DMS53 (cell line): ENCODE measurements at places on chromosomes 7 and 10.

GRCh38 chr10:71073451-71074175 is 138.8 kb upstream of the UNC5B start:
- DNase-seq = no peak

DNA sequence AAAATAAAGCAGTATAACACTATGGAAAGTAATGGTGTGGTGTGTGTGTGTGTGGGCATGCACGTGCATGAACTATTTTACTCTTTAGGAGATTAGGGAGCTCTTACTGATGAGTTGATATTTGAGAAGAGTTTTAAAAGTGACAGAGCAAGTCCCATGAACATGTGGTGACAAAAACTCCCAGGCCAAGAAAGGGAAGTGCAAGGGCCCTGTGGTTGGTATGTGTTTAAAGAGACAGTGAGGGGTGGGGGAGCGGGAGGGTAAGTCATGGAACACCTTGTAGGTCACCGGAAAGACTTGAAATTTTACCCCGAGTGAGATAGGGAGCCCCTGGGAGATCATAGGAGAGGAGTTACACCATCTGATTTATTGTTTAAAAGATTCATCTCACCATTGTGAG is 63.3 kb downstream of the AKR1B1 start:
- DNase-seq = no peak

GRCh38 chr7:28483908-28484605 is 71.7 kb downstream of the CREB5 start:
- no peak for DNase-seq

DNA sequence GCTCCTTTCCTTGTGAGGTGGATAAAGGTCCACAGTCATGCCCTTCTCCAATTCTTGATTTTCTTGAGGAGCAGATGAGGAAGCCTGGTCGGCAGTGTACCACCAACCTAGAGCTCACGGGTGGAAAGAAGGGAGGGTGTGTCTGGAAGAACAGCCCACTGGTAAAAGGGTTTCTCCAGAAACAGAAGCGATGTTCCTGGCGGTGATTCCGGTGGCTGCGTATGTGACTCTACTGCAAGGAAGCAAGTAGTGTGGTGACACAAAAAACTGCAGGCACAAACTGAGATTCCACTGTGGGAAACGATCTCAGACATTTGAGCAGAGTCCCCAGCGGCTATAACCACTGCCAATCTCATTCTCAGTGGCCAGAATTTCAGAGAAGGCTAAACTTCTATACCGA is 65.9 kb upstream of the ATP6V0A4 start:
- DNase-seq = no peak

GRCh38 chr7:25313526-25313925 is 85.2 kb upstream of the NPVF start:
- no peak for DNase-seq

- no peak for DNase-seq
These were observed 33.9 kb downstream of the STRIP2 start for GRCh38 chr7:129468087-129468486.

- DNase-seq = no peak
These were observed 110.3 kb downstream of the ZNF248 start for GRCh38 chr10:37747081-37747480.

- DNase-seq = no peak
These were observed 158.9 kb upstream of the ASAH2 start for GRCh38 chr10:50410066-50410811.

- DNase-seq = no peak
These were observed 174.3 kb upstream of the FAM3C start for GRCh38 chr7:121570365-121570764.

DNA sequence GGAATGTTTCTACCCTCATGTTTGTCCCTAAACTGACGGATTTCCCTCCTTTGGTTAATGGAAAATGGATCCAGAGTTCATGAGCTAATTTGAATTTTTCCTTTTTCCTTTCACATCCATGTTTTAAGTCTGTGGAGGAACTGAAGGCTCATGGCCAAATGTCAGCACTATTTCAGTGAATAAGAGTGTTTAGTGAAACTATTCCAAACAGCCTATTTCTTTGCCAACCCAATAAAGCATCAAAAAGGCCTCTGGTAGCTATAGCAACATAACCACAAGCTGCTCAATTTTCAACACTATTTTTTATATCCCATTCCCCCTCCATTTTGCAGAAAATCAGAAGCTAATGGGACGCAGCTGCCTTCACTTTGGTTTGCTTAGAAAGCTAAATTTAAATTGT is 1454.1 kb downstream of the GATA3 start:
- DNase-seq = no peak

DNA sequence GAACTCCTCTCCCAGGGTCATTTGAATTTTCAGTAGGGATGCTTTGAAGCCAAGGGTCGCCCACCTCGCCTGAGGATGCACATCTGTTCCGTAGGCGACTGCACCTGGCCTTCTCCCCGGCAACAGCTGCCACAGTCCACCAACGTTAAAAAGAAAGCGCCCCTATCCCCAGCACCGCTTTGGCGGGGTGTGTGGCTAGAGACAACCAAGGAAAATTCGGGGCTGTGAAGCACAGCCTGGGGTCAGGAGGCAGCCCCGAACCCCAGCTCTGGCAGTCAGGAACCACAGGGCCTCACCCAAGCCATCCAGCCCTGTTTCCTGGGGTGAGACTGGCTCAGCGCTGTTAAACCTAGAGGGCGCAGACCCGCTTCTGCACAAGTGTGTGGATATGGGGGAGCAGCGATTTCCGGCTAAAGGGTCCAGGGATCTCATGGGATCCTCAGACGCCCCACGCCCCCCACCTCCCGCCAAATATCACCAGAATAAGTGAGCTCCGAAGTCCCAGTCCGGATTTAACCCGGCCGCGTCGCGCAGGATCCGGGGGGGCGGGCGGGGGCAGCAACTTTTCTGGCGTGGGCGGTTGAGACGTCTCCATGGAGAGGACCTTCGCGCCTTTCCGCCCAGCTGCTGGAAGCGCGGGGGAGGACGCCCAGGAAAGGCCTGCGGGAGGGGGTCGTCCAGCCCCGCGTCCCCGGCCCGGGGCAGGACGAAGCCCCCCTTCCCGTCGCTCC is 822 bp downstream of the ZC3HAV1L start:
- peak; percentile 68 for DNase-seq

- no peak for DNase-seq
These were observed 102.1 kb downstream of the EBF3 start for GRCh38 chr10:129861776-129862531.

- DNase-seq = no peak
These were observed 5.7 kb upstream of the FAM241B start for GRCh38 chr10:69624245-69624786.

GRCh38 chr10:99595236-99595635 is 25.0 kb downstream of the SLC25A28 start:
- DNase-seq = no peak

- no peak for DNase-seq
These were observed 94.3 kb upstream of the IL6 start for GRCh38 chr7:22632674-22633073.

- no peak for DNase-seq
These were observed 59.0 kb upstream of the RAB18 start for GRCh38 chr10:27445070-27445469.

GRCh38 chr7:27068259-27068658 is 27.5 kb downstream of the HOXA1 start:
- DNase-seq = no peak

GRCh38 chr10:131654471-131655087 is 246.2 kb upstream of the PPP2R2D start:
- DNase-seq = no peak

DNA sequence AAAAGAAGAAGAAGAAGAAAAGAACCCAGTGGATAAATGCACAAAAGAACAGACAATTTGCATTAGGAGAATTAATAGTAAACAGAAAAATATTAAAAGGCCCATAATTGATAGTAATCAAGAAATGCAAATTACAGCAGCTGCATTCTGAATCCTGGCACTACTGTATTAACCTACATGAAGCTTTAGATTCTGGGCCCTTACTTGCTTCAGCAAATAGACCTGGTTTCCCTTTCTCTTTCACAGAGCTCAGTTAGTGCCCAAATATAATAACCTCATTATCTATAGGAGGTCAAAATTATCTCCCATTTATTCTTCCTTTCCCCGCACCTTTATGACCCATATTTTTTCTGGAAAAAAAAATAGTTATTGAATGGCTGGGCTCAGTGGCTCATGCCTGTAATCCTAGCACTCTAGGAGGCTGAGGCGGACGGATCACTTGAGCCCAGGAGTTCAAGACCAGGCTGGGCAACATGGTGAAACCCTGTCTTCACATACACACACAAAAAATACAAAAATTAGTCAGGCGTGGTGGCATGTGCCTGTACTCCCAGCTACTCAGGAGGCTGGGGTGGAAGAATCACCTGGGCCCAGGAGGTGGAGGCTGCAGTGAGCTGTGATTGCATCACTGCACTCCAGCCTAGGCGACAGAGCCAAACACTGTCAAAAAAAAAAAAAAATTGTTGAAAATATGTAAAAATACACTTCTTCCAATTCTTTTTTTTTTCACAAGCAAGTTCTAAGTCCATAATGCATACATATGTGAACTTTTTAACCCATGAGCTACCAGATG is 36.0 kb upstream of the PIK3AP1 start:
- no peak for DNase-seq

GRCh38 chr7:11341285-11341944 is 367.7 kb downstream of the PHF14 start:
- peak; percentile 78 for DNase-seq

DNA sequence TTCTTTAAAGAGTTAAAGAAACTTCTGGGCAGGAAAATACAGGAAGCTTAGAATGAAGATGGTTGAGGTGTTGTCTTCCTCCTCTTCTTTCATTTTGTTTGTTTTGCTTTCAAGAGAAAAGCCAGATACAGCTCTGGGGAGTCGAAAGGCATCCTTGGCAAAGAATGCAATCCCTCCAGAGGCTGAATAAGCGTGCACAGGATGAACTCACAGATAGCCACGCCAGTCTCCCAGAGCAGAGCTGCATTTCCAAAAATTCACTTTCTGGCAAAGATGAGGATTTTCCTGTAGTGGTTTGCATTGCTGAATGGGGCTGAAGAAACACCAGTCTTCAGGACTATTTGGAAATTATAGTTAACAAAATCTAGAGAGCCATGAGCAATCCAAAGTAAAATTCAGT is 336.4 kb downstream of the NRG3 start:
- DNase-seq = no peak

DNA sequence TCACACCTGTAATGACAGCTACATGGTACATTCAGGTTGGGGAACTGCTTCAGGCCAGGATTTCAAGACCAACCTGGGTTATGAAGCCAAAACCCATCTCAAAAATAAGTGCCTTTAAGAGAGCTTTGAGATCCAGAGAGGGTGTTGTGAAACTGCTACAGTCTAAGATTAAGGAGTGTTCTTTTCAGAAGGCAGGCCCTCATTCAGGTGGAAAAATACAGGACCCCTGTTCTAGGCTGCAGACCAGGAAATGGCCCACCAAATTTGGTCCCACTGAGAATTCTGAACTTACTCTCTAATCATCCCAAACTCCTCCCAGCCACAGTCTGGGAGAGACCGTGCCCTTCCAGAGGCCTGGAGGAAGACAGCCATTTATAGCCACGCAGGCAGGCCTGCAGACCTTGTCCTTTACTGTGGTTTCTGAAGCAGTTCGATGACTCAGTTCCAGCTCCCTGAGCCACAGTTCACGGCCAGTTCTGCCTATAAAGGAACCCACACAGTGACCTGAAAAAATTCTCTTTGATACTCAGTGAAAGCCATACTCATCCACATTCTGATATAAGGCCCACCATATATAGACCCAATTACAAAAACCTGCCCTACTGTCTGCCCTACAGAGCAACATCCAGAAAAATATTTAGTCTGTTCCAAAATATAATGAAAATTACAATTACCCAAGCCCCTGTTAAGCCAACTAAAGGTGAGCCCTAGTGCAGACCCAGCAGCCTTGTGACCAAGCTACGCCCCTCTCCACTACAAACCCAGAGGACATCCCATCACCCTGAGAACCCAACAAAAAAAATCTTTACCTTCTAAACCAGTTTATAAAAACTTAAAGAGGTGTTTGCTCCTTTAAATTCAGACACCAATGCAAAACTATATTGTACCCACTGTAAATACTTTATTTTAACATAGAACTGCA is 21.2 kb downstream of the ZNF680 start:
- DNase-seq = peak; percentile 28

DNA sequence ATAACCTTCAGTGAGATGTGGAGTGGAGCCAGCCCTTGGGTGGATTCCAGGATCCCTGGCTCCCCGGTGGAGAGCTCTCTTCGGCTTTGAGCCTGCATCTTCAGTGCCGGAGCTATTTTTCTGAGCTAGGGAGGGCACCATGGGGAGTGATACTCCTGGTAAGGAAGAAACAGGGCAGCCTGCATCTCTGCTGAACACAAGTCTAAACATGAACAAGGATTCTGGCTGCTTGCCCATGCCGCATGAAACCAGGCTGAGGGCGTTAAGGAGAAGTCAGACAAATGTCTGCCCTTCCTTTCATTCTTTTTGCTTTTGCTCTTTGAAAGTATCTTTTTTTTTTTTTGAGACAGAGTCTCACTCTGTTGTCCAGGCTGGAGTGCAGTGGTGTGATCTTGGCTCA is 60.4 kb downstream of the EVX1 start:
- no peak for DNase-seq

- no peak for DNase-seq
These were observed 81.8 kb upstream of the CREB5 start for GRCh38 chr7:28330384-28331070.

DNA sequence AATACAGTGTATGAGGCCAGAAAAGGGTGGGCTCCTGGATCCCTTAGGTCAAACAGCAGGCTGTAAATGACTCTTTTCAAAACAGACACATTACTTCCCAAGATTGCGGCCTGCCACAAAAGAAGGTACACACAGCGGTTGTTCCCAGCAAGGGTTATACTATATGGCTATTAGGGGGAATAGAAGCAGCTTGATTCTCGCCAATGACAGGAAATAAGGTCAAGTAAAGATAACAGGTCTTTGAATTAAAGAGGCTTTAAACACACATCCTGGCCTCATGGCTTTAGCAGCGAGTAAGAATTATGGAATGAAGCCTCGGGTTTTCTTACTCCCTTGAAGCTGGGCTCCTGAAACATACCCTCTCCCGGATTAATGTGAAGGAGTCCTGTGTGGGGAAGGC is 58.3 kb downstream of the CYP26A1 start:
- no peak for DNase-seq

- DNase-seq = no peak
These were observed 70.2 kb downstream of the UBE2H start for GRCh38 chr7:129882531-129882930.

GRCh38 chr10:123301077-123301857 is 147.1 kb downstream of the BUB3 start:
- DNase-seq = peak; percentile 58

- peak; percentile 30 for DNase-seq
These were observed 6.9 kb upstream of the GSTK1 start for GRCh38 chr7:143256325-143256724.
